Thoracic aorta (tissue), 2 donors: ENCODE measurements at places on chromosomes 1 and 21. TPM values are rescaled to one million over a fixed set of nuclear protein-coding genes. Genes with fewer than 3 reads are reported as not detected.

GRCh38 chr1:22930240-22930912 is 42.3 kb downstream of the LACTBL1 start:
- no peak for DNase-seq
- H3K4me1 ChIP-seq = no peaks in the 10 kb centered on the region
- no peak overlapping the region for H3K4me3 ChIP-seq
- no peaks in the 10 kb centered on the region for H3K27me3 ChIP-seq

GRCh38 chr1:5455056-5455455 is 537.2 kb downstream of the NPHP4 start:
- no peak overlapping the region for H3K27ac ChIP-seq
- H3K36me3 ChIP-seq = no peaks in the 10 kb centered on the region
- H3K27me3 ChIP-seq = no peaks in the 10 kb centered on the region
- no peaks in the 10 kb centered on the region for H3K4me1 ChIP-seq
- no peak overlapping the region for H3K4me3 ChIP-seq

DNA sequence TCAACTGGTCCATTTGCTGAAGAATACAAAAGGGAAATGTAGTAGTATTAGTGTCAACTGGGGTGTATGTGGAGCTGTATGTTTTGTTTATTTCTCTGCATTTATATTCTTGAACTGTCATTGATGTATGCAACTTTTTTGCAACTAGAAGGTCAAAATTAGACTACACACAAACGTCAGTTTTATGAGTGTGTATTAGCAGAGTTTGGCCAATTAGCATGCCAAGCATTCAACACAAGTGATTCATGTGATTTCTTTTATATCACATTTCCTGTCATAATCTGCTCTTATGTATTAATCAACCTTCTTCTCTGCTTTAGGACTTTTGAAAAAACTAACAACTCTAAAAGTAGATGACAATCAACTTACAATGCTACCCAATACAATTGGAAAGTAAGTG is 211.1 kb downstream of the LRRC40 start:
- no peak for DNase-seq
- H3K36me3 ChIP-seq = no peaks in the 10 kb centered on the region
- H3K4me1 ChIP-seq = peaks cover 6% of the 10 kb centered on the region
- no peaks in the 10 kb centered on the region for H3K27me3 ChIP-seq
- no peak overlapping the region for H3K27ac ChIP-seq

- H3K4me1 ChIP-seq = no peaks in the 10 kb centered on the region
- no peaks in the 10 kb centered on the region for H3K36me3 ChIP-seq
- H3K27ac ChIP-seq = no peak overlapping the region
- DNase-seq = no peak
- no peak overlapping the region for H3K4me3 ChIP-seq
Measured at GRCh38 chr1:86951430-86951829, 37.0 kb downstream of the HS2ST1 start.

DNA sequence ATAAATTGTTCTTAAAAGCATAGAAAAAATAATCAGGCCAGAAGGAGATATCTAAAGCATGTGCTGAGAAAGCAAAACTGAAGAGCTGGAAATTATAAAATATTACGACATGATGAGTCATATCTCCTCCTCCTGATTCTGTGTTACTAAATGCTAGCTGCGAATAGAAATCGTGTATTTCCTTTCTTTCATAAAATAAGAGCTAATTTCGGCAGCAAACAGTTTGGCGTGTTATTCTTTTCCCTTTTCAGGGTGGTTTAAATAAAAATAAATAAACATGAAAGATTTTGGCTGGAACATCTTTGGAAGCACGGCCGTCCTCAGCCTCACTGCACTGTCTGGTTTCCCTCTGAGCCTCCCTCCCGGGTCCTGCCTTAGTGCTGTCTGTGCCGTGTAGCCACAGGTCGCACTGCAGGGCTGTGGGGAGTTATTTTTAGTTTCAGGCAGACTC is 56.0 kb downstream of the ADARB1 start:
- peaks cover 41% of the 10 kb centered on the region for H3K4me1 ChIP-seq
- H3K36me3 ChIP-seq = peaks cover 7% of the 10 kb centered on the region
- peak overlapping the region; percentile 81 for H3K27ac ChIP-seq
- DNase-seq = no peak
- peak overlapping the region; percentile 62 for H3K4me3 ChIP-seq
- no peaks in the 10 kb centered on the region for H3K27me3 ChIP-seq

GRCh38 chr1:177923441-177923840 is 46.4 kb downstream of the SEC16B start:
- H3K27me3 ChIP-seq = no peaks in the 10 kb centered on the region
- no peak overlapping the region for H3K27ac ChIP-seq
- H3K4me1 ChIP-seq = peaks cover 14% of the 10 kb centered on the region
- H3K4me3 ChIP-seq = no peak overlapping the region

DNA sequence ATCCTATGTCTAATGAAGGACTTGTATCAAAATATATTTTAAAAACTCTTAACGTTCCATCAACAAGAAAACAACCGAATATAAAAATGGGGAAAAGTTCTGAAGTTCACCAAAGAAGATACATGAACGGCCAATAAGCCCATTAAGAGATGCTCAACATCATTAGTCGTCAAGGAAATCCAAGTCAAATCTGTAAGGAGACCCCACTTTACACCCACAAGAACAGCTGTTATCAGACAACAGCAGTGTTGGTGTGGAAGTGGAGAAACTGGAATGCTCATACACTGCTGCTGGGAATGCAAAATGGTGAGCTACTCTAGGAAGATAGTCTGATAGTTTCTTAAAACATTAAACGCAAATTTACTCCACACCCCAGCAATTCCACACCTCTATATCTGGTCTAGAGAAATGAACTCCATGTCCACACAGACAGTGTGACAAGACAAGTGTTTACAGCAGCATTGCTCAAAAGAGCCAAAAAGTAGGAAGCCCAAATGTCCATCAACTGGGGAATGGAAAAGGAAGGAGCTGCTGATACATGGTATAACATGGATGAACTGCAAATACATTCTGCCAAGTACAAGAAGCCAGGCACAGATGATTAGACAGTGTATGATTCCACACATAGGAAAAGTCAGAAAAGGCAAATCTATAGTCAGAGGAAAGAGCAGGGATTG is 18.5 kb downstream of the UBE2G2 start:
- H3K36me3 ChIP-seq = peaks cover 3% of the 10 kb centered on the region
- H3K4me3 ChIP-seq = no peak overlapping the region
- no peak for DNase-seq
- H3K4me1 ChIP-seq = no peaks in the 10 kb centered on the region

- H3K27me3 ChIP-seq = no peaks in the 10 kb centered on the region
- peak overlapping the region; percentile 67 for H3K27ac ChIP-seq
- peak overlapping the region; percentile 79 for H3K4me3 ChIP-seq
- no peaks in the 10 kb centered on the region for H3K36me3 ChIP-seq
Measured at GRCh38 chr21:39350094-39351005, 1.5 kb upstream of the HMGN1 start.

DNA sequence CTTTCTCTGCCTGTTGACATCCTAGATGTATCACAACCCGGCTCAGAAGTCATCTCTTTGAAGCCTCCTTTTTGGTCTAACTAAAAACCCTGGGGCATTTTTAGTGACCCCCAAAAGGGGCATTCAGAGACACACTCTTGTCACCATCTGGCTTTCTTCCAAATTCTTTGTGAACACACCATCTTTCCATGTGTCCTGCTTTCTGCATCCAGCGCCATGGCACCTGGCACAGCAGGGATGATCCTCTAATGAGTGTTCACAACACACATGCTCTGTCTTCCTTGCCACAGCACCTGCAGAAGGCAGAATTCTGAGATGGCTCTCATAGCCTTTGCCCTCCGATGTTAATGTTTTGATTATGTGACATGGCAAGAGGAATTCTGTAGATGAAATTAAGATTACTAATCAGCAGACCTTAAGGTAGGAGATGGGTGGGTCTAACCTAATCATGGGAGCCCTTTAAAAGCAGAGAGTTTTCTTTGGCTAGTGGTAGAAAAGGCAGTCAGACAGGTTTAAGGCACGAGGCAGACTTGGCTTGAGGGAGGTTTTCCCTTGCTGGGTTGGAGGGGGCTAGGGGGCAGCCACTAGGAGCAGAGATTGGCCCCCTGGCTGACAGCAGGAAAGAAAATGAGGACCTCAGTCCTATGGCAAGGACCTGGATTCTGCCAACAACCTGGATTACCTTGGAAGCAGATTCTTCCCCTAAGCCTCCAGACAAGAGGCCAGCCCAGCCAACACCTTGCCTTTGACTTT is 4.9 kb upstream of the TMEM61 start:
- H3K36me3 ChIP-seq = no peaks in the 10 kb centered on the region
- no peak overlapping the region for H3K4me3 ChIP-seq
- H3K27me3 ChIP-seq = no peaks in the 10 kb centered on the region
- peak overlapping the region; percentile 66 for H3K27ac ChIP-seq
- DNase-seq = no peak
- H3K4me1 ChIP-seq = peaks cover 49% of the 10 kb centered on the region

DNA sequence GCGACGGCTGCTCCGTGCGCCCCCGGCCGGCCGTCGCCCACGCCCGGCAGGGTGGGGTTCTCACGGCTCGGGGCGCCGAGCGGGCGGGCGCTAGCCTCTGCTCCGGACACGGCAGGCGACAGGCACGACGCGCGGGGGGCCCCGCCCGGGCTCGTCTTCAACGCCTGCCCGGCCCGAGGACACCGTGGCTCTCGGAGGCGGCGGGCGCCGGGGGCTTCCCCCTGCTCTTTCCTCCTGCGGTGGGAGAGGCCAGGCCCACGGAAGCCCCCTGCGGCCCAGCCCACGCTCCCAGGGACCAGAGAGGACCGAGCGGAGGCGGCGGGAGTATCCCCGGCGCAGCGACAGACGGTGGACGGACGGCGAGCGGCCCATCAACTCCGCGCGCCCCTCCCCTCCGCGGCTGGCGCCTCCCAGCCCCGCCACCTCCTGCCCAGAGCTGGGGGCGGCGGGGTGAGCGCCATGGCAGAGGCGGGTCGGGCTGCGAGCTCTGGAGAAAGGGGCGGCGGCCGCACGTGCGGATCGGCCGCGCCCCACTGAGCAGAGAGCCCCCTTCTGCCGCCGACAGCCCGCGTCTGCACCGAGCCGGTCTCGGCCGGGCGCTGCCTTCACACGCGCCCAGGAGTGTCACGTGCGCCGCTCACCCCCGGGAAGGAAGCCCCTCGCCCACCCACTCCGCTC is at the start of the genes SHE and TDRD10:
Gene SHE, minus strand, starts transcription at position 347 of the 678 bp plus-strand sequence. CDS start 386 bp downstream, outside the sequence.
Gene TDRD10, plus strand, starts transcription at position 154 of the 678 bp plus-strand sequence. CDS start 4,685 bp downstream, outside the sequence.
- no peaks in the 10 kb centered on the region for H3K36me3 ChIP-seq
- H3K4me3 ChIP-seq = peak within 1 kb of the TSS; percentile 67
- H3K27ac ChIP-seq = no peak within 1 kb of the TSS
- peaks cover 9% of the 10 kb centered on the region for H3K4me1 ChIP-seq

- no peak overlapping the region for H3K4me3 ChIP-seq
- no peak for DNase-seq
- no peaks in the 10 kb centered on the region for H3K36me3 ChIP-seq
- no peaks in the 10 kb centered on the region for H3K4me1 ChIP-seq
- H3K27me3 ChIP-seq = no peaks in the 10 kb centered on the region
Measured at GRCh38 chr1:189206617-189207016, 1271.0 kb downstream of the BRINP3 start.

- no peak for DNase-seq
- no peaks in the 10 kb centered on the region for H3K27me3 ChIP-seq
- no peaks in the 10 kb centered on the region for H3K36me3 ChIP-seq
- H3K4me3 ChIP-seq = no peak overlapping the region
- peaks cover 16% of the 10 kb centered on the region for H3K4me1 ChIP-seq
Measured at GRCh38 chr1:60225486-60225885, 151.9 kb upstream of the C1orf87 start.

DNA sequence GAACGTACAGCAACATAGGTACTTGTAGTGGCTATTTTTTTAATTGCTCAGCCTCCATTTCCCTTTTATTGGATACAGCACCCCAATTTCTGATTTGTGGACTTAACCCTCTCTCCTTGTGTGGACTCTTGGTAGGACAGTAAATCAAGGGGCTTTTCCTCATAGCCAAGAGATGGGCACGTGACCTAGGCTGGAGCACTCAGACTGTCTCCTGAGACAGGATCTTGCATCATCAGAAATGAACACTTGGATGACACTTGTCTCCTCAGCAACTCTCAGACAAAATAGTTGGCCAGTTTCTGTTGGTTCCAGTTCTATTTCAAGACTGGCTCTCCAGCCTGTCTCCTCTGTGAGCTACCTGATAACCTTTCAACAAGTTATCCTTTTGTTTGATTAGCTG is 112.9 kb upstream of the ZNF678 start:
- DNase-seq = no peak
- H3K27me3 ChIP-seq = no peaks in the 10 kb centered on the region
- no peak overlapping the region for H3K27ac ChIP-seq
- no peaks in the 10 kb centered on the region for H3K36me3 ChIP-seq

DNA sequence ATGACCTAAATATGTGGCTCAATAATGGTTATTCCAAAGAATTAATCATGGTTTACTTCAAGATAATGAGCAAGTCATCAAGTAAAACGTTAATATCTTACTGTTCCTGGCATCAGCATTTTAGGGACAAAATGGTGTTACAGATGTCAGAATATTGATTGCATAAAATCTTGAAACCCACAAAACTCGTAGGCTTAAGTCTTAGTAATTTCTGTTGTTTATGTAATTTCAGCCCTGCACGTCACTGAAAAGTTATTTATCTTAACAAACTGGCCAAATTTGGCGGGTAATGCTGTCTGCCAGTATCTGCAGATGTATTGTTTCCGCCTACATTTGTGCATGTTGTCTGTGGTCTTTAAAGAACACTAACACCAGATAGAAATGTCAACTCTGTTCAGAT is 25.8 kb downstream of the CDC7 start:
- no peak overlapping the region for H3K27ac ChIP-seq
- no peak overlapping the region for H3K4me3 ChIP-seq
- no peak for DNase-seq

DNA sequence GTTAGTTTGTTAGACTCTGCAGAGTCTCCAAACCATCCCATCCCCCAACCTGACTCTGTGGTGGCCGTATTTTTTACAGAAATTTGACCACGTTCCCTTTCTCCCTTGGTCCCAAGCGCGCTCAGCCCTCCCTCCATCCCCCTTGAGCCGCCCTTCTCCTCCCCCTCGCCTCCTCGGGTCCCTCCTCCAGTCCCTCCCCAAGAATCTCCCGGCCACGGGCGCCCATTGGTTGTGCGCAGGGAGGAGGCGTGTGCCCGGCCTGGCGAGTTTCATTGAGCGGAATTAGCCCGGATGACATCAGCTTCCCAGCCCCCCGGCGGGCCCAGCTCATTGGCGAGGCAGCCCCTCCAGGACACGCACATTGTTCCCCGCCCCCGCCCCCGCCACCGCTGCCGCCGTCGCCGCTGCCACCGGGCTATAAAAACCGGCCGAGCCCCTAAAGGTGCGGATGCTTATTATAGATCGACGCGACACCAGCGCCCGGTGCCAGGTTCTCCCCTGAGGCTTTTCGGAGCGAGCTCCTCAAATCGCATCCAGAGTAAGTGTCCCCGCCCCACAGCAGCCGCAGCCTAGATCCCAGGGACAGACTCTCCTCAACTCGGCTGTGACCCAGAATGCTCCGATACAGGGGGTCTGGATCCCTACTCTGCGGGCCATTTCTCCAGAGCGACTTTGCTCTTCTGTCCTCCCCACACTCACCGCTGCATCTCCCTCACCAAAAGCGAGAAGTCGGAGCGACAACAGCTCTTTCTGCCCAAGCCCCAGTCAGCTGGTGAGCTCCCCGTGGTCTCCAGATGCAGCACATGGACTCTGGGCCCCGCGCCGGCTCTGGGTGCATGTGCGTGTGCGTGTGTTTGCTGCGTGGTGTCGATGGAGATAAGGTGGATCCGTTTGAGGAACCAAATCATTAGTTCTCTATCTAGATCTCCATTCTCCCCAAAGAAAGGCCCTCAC is at the start of gene OLIG2:
Gene OLIG2, plus strand, starts transcription at position 447 of the 954 bp plus-strand sequence. CDS start 928 bp downstream, outside the sequence.
- H3K36me3 ChIP-seq = no peaks in the 10 kb centered on the region
- no peaks in the 10 kb centered on the region for H3K27me3 ChIP-seq

NBPF1 gene
- total RNA-seq = 21.0 TPM

IFFO2 gene
- total RNA-seq = 24.8 TPM

CACNA1S gene
- total RNA-seq = not detected

VSIG8 gene
- not detected for total RNA-seq

KCNE2 gene
- total RNA-seq = not detected
